Calu3 (cell line): ENCODE measurements at places on chromosomes 1 and 21.

- no peak for DNase-seq
Observed at GRCh38 chr1:198970916-198971315, 332.1 kb downstream of the PTPRC start.

DNA sequence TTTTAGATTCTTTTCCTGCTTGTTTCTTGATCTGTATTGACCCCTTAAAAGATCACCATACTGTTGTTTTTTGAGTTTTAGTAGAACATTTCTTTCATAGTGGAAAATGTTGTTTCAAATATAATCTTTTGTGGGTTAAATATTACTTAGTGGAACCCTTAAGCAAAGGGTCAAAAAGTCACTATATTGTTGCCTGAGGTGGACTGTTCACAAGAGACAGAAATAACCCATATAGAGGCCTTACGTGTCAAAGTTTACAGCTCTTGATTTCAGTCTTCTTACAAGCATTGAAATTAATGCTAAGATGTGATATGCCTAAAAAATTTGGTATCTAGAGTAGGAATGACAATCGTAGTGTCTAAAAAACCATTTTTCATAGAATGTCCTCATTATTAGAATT, 6.3 kb downstream of the DNAJB4 start:
- DNase-seq: no peak

DNA sequence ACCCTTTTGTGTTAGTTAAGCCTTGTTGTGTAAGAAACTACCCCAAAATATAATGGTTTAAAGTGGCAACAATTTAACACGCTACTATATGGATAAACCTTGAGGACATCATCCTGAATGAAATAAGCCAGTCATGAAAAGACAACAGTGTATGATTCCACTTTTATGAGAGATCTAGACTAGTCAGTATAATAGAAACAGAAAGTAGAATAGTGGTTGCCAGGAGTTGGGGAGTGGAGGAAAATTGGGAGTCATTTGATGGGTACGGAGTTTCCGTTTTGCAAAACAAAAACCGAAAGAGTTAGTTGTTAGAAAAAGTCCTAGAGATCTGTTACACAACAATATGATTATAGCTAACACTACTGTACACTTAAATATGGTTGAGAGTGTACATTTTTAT, 16.0 kb upstream of the CHIA start:
- no peak for DNase-seq

- no peak for DNase-seq
Observed at GRCh38 chr1:49951385-49951784, 72.4 kb downstream of the AGBL4 start.

GRCh38 chr21:40686526-40686925, 160.4 kb downstream of the DSCAM start:
- DNase-seq: no peak

- DNase-seq: no peak
Observed at GRCh38 chr1:91765293-91765692, 120.7 kb downstream of the TGFBR3 start.

DNA sequence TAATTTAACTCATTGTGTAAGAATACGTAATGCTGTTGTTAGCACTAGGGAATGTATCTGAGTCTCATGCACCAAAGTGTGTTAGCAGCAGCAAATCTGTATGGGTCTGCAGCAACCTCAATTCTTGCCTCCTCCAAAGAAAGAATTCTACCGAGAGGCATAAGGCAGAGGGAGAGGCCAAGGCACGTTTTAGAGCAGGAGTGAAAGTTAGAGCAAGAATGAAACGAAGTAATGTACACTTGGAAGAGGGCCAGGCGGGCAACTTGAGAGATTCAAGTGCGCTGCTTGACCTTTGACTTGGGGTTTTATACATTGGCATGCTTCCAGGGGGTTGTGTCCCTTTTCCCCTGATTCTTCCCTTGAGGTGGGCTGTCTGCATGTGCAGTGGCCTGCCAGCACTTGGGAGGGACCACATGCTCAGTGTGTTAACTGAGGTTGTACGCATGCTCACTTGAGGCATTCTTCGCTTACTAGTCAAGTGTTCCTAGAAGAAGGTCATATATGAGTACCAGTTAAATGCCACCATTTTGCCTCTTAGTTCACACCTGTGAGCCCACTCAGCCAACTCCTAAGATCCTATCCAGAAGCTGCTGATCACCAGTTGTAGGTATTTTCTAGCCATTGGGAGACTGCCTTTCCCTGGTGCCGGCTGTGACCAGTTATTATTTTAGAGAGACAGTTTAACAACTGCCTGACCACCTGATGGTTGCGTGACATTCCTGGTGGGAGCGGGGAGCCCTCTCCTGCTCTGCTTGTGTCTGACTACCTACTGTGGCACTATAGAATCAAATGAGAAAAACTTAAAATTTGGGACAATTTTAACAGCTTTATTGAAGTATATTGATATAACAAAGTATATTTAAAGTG, 2.7 kb upstream of the CNN3 start:
- DNase-seq: no peak

GRCh38 chr1:906600-907420, 16.9 kb upstream of the SAMD11 start:
- no peak for DNase-seq
